Aorta (tissue), 5 donors: ENCODE measurements at places on chromosomes 7 and 10.
A peak's percentile ranks its signal among the peaks of the same experiment; 100 is the strongest.

- DNase-seq = no peak
Observed at GRCh38 chr10:126417220-126417825, 29.0 kb upstream of the ADAM12 start.

DNA sequence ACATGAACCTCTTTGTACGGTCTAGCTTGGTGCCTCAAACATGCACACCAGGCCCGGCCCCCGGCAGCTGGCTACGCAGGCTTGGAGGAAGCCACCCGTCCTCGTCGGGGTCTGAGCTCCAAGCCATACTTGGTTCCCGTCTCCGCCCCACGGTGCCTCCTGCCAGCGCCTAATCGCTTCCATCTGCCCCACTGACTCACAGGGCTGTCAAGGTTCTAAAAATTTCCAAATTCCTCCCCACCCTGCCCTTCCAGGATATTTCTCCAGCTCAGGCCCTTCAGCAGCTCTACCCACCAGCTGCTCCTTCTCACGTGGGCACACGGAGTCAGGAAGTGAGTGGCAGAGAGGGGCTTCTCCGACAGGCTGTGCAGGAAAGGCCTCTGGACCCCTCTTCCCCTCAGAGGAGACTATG lies 38.8 kb downstream of the TMEM270 start:
- peak; percentile 97 for DNase-seq

- no peak for DNase-seq
Observed at GRCh38 chr7:16080131-16080530, 341.2 kb downstream of the CRPPA start.

GRCh38 chr7:138900035-138900828 lies 81.0 kb downstream of the KIAA1549 start:
- DNase-seq = no peak

DNA sequence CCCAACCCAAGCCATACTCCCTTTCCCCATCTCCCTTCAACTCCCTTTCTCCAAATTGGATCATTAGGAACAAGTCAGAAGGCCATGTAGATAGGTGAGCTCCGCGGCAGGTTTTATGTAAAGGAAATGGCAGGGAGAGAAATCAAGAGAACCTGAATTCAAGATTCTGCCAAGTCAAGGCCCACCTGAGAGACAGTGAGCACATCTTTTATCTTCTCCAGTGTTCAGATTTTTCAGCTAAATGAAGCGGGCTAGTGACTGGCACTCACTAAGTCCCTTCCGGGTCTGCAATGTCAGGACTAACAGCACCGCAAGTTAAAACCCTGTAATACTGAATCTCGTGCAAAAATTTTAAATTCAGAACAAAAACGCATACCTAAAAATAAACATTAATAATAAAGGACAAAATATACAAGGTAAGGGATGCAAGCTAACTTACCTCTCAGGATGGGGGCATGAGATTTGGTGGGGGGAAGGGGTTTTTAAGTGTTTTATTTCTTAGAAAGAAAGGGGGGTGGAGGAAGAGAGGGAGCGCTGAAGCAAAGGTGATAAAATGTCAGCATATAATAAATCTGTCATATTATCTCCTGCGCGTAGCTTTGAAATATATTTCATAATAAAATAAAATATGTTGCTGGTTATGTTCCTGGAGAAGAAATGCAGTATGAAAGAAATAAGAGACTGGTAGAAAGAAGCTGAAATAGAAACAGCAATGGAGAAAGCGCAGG lies 17.6 kb downstream of the TCAF1 start:
- no peak for DNase-seq

GRCh38 chr7:41436139-41436538 lies 266.8 kb downstream of the INHBA start:
- DNase-seq = no peak

- peak; percentile 55 for DNase-seq
Observed at GRCh38 chr7:107966711-107967110, 36.2 kb downstream of the LAMB1 start.

- no peak for DNase-seq
Observed at GRCh38 chr10:5411941-5412276, 448 bp upstream of the NET1 start.

DNA sequence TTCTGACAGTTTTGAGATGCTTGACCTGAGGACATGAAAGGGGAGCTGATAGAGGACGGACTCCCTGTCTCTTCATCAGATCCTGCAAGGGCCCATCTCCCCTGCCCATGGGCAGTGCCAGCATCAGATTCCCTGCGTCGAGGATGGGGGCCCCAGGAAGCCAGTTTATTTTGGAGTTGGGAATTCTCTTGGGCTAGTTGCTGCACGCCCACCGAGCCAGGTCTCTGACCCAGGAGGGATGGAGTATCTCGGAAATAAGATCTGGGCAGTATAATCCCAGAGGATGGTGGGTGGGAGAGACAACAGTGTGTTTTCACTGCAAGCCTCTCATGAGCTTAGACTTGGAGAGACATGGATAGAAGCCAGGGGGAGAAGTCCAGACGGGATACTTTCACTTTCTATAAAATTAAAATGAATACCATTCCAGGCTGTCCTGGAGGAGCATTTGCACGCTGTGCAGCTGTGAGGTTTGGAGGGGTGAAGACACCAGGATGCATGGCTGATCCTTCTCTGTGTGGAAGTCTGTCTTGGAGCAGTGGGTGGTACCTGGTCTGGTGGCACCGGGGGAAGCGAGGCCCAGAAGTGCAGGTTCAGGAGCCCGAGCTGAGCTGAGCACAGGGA lies 25.8 kb downstream of the DOCK1 start:
- no peak for DNase-seq

- DNase-seq = peak; percentile 74
Observed at GRCh38 chr7:120273476-120273975, 551 bp downstream of the KCND2 start.

- DNase-seq = peak; percentile 73
Observed at GRCh38 chr10:46541735-46542566, 14.5 kb downstream of the GPRIN2 start.

DNA sequence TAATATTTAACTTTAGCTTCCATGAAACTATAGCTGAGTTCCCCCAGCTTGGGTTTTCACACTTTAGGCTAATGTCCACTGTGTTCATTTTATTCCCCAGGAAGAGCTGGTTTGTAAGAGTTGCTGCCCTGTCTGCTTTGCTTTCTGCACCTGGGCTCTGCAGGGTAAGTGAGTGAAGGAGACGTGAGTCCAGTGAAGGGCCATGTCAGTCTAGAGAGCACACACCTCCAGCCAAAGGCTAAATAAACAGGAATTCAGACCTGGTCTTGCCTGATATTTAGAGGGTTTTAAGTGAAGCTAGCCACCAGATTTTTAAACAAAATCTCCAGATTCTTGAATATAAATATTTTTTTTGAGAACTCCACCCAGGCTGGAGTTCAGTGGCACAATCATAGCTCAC lies 24.5 kb upstream of the FZD1 start:
- DNase-seq = no peak

- no peak for DNase-seq
Observed at GRCh38 chr7:5997210-5997808, 11.5 kb downstream of the PMS2 start.

GRCh38 chr7:27930910-27931476 lies 191.0 kb downstream of the TAX1BP1 start:
- DNase-seq = no peak

DNA sequence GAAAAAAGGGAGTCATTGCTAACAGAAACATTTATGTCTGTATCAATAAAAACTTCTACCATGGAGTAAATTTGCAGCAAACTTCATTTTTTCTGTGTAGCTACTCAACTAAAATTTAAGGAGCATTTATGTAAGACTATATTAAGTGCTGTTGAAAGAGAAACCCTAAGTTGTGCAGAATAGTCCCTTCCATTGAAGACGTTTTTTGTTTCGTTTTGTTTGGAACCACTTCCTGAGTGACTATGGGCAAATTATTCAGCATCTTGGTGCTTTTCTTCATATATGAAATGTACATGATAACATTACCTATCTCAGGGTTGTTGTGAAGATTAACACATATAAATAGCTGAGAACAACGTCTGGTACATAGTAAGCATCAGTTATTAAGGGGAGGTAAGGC lies 24.3 kb downstream of the SEM1 start:
- DNase-seq = no peak

- DNase-seq = peak; percentile 47
Observed at GRCh38 chr7:112272921-112273561, 66.5 kb downstream of the ZNF277 start.

- DNase-seq = no peak
Observed at GRCh38 chr7:117776224-117776623, 97.0 kb downstream of the CTTNBP2 start.

DNA sequence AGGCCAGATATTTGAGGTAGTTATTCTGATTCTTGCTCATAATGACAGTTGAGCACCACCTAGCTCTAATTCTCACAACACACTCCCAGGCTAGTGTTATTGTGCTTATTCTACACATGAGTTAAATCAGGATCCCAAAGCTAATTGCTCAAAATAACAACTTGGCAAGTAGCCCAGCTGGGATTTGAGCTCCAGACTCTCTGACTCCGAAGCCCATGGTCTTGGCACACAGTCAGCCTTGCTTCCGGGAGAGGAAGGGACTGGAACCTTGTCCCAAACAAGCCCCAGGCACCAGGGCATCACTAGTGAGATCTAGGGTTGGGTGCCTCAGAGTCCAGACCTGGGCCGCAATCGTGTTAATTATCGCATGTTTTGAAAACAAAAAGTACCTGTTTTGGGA lies 101.4 kb downstream of the GPAM start:
- no peak for DNase-seq

GRCh38 chr10:132974249-132974796 lies 32.0 kb upstream of the CFAP46 start:
- DNase-seq = no peak

DNA sequence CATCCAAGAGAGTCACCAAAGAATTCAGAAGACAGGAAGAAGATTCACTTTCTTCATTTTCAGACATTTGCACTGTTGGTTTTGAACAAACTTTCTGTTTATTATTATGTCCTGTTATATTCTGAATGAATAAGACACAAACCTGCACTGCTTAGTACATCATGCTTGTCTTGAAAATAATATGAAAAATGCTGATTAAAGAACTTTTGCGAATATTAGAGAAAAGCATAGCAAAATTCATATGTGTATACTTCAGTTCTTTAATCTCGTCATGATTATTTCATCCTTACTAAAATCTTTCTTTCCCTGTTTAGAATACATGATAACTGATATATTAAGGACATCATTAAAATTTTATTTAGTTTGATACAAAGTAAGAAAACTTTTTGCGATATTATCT lies 504.1 kb downstream of the POM121L12 start:
- no peak for DNase-seq

GRCh38 chr7:57414852-57415251 lies 35.1 kb upstream of the ZNF716 start:
- DNase-seq = no peak

DNA sequence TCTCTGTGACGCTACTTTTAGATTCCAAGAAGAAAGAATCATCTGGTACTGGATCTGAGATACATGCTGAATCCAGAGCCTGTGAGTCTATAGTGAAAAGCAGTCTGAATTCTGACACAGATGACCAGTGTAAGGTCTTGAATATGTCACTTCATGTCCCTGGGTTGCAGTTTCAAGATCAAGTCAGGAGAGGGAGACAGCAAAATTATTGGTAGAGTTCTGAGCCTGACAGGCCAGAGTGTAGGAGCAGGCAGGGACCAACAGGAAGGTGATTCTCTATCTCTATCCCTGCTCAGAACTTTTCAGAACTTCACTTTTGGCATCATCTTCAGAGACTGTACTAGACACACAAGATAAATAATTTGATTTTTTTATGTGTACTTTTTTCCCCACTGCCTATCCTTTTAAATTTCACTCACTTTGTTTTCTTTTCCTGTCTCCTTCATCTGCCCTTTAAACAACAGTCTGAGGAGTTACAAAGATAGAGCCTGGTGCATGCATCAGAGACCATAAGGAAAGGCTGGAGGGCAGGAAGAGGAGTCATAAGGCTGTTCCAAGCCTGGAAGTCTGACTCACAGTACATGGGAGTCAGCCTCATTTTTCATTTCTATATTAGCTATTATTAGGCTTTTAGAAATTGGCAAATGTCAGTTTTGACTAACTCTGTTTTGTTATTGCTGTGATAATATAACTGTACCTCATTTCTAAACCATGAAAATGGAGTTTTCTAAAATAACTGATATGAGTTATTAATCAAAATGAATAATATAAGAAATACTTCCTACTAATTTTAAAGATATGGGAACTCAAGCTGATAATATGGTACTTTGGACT lies 120.2 kb upstream of the TMEM229A start:
- DNase-seq = no peak
